ENCODE measurements at places on chromosomes 2 and 18.

DNA sequence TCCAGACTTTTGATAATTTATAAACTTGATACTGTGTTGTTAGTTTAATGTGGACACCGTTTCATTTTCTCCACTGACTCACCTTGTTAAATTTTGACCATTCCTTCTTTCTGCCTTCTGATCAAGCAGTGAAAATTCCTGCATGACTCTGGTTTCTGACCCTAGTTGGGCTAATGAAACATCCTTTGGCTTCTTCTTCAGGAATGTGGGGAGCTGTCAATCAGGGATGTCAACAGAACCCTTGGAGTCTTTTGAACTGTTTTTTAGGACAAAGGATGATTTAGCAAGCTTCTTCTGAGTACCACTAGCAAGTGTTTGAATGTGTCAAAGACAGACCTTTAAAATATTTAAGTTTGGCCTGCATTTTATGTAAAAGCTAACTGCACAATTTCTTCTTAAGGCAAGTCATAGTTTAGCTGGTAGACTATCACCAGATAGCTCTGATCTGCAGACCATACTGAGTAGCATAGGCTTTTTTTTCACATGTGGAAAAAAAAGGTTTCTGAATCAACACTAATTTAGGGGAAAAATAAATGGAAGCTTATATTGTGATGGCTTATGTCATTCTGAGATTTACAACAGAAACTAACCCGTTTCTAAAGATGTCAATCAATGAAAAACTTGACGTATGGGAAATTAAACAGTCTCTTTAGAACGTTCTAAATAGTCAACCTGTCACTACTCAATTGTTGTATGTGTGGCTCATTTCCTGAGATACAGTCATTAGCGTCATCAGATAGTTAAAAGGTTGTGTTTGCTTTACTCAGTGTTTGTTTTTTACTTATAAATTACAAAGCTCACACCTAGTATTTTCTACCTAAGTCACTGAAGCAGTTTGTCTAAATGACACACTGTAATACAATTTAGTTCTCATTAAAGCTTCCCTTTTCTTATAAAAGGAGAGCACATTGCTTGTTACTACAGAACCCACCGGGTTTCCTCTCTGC lies 311.4 kb downstream of the PTPRM start:
- no peak for DNase-seq

DNA sequence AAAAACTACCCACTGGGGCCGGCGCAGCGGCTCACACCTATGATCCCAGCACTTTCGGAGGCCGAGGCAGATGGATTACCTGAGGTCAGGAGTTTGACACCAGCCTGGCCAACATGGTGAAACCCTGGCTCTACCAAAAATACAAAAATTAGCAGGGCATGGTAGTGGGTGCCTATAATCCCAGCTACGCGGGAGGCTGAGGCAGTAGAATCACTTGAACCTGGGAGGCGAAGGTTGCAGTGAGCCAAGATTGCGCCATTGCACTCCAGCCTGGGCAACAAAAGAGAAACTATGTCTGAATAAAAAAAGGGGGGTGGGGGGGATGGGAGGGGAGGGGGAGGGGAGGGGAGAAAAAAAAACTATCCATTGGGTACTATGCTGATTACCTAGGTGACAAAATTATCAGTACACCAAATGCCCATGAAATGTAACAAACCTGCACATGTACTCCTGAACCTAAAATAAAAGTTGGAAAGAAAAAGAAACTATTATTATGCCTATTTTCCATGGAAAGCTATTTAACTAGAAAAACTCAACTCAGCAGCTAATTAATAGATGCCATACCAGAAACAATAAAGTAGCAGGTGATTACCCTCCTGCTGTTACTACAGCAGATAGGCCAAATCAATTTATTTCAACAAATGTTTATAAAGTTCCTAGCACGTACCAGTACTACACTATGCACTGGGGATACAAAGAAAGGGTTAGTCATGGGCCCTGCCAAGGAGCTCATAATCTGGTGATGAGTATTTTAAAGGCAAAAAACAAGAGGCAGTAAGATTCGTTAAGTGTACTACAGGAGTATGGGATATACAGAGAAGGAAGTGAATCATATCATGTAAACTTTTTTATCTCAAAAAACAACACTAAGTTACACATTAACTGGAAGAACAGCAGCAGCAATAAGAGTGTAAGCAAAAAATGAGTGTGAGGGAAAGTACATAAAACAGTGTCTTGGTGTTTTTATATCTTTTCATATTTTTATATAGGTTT lies 112.8 kb upstream of the SLC39A10 start:
- DNase-seq: no peak

DNA sequence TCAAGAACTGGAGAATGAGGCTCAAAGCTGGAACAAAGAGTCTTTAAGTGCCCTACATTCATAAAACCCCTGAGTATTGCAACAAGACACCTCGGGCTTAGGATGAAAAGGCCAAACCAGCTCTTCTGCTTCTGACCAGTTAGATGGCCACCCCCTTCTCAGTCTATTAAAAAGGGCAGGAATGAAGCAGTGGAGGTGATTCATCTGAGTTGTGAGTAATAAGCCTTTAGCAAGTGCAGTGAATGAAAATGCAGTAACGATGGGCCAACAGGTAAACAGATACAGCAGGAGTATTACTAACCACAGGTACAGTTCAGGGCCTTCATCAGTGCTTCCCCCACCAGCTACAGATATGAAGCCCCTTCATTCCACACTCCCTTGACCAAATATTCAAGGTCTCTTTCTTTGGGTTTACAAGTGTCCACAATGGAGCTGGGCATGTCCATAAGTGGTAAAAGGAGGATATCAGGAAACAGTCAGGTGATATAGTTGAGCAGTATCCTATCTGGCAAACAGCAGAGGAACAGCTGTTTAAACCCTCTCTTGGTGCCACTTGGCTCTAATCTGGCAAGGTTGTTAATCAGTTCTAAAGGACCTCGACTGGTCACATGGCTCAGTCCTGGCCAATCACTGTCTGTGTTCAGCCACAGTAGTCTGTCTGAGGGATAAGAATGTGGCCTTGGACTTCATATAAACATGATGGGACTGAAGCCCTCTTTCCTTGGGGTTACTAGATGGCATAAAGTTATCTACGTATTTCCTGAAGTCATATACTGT lies 17.8 kb downstream of the SERPINB13 start:
- no peak for DNase-seq

DNA sequence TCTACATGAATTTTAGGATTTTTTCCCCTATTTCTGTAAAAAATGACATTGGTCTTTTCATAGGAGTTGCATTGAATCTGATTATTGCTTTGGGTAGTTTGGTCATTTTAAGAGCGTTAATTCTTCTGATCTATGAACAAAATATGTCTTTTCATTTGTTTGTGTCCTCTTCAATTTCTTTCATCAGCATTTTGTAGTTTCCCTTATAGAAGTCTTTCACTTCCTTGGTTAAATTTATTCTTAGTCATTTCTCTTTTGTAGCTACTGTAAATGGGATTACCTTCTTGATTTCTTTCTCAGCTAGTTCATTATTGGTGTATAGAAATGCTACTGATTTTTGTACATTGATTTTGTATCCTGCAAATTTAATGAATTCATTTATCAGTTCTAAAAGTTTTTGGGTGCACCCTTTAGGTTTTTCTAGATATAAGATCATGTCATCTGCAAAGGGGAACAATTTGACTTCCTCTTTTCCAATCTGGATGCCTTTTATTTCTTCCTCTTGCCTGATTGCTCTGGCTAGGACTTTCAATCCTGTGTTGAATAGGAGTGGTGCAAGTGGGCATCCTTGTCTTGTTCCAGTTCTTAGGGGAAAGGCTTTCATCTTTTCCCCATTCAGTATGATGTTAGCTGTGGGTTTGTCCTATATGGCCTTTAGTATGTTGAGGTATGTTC lies 36.6 kb upstream of the AAK1 start:
- no peak for DNase-seq

GRCh38 chr2:154173164-154173563 lies 301.4 kb downstream of the GALNT13 start:
- DNase-seq: no peak

DNA sequence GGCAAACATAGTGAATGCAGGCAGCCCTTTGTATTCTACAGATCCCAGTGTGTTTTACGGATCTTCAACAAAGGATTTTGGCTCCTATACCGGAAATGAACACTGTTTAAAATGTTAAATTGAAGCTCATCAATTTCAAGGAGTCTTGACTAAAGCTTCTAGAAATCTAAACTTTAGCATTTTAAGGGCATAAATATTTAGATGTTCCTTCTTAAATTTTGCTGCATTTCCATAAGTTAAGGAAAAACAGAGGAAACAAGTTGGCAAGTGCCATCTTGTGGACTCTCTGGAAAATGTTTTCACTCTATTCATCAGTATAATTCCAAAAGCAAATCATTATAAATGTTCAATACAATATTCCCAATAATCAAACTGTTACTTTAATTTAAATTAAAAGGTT lies 19.6 kb downstream of the CHN1 start:
- no peak for DNase-seq

DNA sequence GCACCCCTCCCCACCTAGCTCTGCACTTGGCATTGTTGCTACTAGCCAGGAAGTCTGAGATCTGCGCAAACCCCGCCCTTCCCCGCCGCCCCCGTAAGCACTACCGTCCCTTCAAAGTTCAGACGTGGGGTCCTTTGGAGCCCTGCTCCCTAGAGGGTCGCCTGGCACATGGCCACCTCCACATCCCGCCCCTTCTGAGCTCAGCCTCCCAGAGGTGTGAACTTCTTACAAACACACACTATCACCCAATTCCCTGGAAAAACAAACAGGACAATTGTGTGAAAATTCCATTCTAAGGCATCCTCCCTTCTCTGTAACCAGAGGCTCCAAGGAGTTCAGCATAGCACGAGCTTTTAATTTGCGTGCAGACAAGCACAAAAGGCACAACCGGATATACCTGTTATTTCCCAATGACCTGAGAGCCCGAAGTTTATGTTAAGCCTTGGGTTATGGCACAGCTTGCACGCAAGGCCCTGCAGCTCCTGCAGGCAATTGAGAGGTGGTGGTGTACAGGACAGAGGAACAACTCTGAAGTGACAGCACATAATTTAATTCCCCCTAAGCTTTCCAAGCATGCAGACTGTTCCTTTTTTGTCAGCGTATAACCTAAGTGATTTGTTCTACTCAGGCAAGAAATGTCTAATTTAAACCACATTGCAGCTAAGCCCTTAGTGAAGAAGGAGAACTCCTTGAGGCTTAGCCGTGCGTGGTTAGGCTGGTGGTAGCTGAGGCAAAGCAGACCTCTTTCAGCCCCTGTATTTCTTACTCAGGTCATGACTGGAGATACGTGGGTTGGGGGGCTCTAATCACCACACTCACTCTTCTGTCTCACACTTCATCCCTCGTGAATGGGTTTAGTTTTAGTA lies 20.3 kb upstream of the CYP1B1 start:
- DNase-seq: no peak

- DNase-seq: no peak
Observed at GRCh38 chr2:119756837-119757236, 2.9 kb upstream of the PTPN4 start.

GRCh38 chr2:142033393-142033792 lies 97.4 kb downstream of the LRP1B start:
- DNase-seq: no peak

GRCh38 chr18:58538604-58539386 lies 90.1 kb downstream of the ALPK2 start:
- no peak for DNase-seq

- DNase-seq: no peak
Observed at GRCh38 chr2:138536302-138536701, 34.7 kb downstream of the SPOPL start.

DNA sequence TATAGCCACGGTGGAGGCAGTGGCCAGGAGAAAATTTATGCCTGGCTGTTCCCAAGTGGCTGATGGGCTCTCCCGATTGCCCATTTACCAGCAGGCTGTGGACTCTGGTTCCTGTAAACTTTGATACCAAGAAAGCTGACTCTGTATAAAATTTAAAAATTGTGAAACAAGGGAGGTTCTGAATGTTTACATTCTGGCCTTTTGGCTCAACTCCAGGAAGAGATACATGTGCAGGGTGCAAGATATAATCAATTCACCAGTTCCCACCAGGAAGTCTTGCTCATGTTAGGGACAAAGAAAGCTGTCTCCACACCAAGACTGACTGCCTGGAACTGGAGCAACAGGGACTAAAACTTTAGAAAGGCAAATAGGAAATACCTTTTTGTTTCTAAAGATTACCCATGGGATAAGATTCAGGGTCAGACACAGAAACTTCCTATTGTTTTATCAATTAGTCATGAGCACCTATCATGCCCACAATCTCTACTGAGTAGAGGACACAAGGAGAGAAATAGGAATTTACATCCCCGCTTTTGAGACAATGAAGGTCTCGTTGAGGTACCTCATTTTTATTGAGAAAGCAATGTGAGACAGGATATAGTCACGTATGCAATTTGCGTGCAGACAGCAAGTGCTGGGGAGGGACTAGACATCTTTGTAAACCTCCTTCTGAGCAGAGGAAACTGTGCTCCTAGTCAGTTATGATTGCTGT lies 123.5 kb downstream of the LIPG start:
- no peak for DNase-seq

DNA sequence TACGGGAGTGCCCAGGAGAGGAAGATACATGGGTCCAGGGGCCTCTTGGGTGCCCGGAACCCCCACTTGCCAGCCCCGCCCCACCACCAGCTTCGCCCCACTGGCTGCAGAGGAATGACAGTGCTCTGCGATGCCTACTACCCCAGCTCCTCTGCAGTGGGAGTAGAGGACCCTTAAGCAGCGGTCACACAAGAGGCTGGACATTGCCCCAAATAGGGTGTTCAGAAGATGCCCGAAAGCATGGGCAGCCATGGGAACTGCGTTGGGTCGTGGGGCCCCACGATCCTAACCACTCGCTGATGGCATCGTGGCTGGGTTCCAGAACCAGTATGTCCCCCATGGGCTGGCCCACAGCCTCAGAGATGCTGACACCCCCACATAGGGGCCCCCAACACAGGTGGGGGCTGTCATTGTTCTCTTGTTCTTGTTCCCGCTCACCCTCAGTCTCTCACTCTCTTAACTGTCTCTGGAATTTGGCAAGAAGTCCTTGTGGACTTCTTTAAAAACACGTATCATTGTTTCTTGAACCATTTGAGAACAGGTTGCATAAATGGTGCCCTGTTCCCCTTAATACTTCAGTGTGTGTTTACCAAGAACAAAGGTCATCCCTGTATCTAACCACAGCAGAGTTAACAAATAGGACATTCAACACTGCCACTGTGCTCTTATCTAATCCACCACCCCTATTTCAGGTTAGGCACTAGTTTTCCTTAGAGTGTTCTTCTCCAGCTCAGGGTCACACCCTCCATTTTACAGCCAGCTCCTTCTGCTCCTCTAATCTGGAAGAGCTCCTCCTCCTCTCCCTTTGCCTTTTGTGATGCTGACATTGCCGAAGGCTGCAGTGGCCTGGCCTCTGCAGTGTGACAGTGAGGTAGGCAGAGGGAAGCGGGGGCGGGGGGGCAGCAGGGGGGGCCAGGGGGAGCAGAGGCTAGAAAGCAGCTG lies 76.3 kb downstream of the STPG4 start:
- DNase-seq: no peak

DNA sequence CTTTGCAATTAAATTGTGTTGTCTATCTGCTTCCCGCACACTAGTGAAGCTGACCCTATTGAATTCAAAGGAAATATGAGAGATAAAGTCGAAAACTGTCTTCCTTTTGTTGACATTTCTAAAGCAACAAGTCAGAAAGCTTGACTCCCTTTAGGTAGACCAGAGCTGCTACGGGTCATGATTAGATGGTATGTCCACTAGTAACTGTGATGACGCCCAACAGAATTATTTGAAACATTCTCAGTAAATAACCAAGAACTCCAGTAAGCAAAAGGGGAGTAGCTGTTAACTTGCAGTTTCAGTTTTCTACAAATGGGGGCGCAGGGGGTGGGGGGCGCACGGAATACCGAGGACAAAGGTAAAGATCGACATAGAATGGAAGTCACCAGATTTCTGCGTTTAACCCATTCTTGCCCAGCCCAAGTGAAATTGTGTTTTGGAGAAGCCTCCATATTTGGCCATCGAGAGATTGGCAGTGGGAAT lies 56.4 kb downstream of the CRIM1 start:
- no peak for DNase-seq
